ENCODE measurements at places on chromosomes 7 and 10.

GRCh38 chr10:45612741-45613140 lies 59.8 kb downstream of the ZFAND4 start:
- DNase-seq, result no peak

DNA sequence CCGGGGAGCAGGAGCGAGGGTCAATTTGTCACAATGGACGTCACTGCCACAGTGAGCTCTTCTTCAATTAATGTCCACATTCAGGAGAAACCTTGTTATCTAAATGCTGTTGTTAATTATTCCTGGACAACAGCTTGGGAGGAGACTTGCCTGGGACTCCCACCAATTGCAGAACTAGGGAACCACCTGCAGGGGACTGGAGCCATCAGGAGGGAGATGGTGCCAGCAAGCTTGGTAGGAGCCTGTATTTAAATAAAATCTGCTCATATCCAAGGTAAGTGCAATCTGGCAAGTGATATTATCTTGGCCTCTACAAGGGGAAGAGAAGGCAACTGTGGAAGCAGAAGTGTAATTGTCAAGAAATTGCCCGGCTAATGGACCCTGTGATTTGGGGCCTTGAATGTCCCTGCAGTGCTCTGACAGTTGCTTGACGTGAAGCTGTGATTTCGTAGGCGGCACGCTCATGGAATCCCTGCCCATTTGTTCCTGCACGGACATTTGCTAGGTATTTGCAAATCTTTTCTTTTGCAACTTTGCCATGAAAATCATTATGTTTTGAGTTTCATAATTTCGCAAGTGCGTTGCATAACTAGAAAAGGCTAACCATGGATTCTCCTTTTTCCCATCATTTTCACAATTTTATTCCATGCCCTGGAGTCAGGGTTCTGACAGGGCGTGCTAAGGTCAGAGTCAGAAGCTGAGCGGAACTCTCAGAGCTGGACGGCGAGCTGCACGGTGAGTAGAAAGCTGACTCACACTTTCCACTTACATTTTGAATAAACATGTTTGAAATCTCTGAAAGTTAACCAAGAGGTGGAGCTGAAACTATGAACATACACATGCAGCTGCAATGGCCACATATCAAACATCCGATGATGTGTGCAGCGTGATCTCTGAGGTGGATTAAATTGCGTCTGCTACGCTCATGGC lies 84.9 kb upstream of the TCERG1L start:
- no peak for DNase-seq

- no peak for DNase-seq
Observed at GRCh38 chr7:2645274-2645868, 13.6 kb downstream of the TTYH3 start.

GRCh38 chr7:93228302-93228701 lies 2.0 kb upstream of the HEPACAM2 start:
- no peak for DNase-seq

- DNase-seq, result no peak
Observed at GRCh38 chr7:28136885-28137284, 43.7 kb downstream of the JAZF1 start.

GRCh38 chr7:38694326-38694725 lies 63.2 kb upstream of the AMPH start:
- DNase-seq, result no peak

GRCh38 chr7:55044791-55045190 lies 26.0 kb downstream of the EGFR start:
- no peak for DNase-seq

DNA sequence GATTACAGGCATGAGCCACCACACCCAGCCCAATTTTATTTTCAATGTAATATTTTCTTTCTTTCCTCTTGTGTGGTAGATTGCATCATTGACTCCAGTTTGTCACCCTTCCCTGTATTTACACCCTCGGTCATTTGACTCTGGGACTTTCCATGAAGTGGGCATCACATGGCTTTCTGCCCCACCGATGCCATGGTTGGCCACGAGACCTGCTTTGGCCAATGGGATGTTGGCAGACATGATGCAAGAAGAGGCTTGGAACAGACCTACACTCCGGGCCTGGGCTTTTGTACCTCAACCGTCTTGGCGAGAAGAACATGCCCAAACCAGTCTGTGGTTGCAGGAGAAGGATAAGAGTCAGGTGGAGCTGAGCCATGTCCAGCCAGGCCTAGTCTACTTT lies 38.8 kb upstream of the CACUL1 start:
- DNase-seq, result no peak

- no peak for DNase-seq
Observed at GRCh38 chr7:156438011-156438410, 202.6 kb upstream of the RNF32 start.

DNA sequence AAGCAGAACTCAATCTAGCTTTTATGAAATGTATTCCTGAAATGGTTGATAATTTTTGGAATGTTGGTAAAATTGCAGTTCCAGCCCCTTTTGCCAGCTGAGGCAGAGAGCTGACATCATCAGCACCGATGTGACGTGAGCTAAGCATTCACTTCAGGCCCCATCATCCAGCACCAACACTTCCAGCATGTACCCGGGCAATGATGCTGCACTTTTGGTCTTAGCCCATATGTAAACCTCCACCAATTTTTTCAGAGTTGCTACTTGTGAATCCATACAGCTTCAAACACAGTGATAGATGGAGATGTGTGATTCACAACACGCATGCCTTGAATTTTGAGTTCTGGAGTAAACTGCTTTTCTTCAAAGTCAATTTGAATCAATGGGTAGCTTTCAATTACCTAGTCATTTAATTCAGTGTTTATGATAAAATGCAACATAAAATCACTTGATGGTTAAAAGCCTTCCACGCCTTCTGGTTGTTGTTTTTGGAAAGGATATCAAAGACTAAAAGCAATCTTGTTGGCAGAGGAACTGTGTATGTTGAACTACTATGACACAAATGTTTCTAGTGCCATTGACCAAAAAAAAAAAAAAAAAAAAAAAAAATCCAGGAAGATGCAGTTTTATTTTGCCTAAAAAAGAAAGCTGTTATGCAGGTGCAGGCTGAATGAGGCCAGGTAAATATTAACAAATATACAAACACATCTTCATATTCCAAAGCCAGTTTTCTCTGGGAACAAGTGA lies 73.9 kb downstream of the NRP1 start:
- no peak for DNase-seq

GRCh38 chr10:12707461-12708185 lies 293.9 kb downstream of the CCDC3 start:
- DNase-seq, result no peak

DNA sequence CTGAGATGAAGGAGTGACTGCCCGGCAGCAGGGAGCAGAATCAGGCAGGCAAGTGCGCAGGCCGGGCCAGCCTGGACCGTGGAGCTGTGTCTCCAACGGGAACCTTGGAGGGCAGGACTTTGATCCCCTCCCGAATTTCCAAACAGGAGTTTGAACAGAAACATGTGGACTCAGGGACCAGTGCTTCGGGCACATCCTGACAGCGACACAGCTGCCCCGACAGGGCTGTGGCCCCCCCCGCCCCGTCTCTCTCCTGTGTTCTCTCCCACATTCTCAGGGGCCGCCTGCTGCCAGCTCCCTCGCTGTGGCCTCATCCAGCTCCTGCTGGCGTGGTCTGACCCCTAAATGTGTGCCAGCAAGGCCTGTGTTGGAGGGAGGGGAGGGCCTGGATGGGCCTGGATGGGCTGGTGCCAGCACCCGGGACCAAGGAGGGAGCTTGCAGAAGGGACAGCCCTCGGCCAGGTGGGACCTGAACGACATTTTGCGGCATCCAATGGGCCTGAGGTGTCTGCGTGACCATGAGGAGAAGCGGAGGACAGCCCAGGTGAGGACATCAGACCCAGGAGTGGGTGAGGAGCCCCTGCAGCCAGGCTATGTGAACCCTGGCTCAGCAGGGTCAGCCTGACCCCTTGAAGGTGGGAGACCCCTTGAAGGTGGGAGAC lies 222.9 kb downstream of the DNAJB6 start:
- DNase-seq, result no peak

GRCh38 chr7:157669768-157670351 lies 333.1 kb downstream of the DNAJB6 start:
- no peak for DNase-seq

DNA sequence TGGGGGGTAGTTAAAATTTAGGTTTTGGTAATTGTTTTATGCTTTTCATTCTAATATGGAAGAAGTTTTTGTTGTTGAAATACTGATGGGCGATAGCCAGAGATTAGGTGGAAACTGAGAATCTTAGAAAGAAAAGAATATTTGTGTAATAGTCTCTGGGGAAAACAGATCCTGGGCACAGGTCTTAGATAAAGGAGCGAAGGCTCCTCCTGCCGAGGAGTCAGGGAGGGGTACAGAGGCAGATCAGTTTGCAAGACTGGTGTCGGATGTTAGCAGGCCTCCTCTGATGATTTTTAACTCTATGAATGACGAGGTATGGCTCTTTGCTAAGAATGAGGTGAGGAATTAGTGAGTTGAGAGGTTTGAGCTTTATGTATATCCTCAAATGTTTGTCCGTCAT lies 339.7 kb downstream of the HGF start:
- no peak for DNase-seq

DNA sequence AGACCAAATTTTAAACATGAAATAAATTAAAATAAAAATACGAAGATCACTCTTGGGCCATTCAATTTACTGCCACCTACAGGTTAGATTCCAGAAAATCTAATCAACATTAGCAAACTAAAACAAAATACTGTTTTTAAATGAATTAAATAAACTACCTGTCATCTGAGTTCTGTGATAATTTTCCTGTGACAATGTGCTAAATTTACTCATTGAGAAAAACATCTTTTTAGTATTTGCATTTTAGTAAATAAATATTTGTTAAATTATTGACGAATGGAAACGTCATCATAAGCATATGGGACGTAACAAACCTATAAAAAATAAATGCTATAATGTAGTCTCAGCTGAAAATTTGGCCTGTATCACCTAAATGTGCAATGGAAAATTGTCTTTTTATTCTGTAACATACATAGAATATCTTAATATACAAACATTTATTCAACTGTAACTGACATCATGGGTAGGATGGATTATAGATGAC lies 72.1 kb downstream of the ITGB8 start:
- no peak for DNase-seq

DNA sequence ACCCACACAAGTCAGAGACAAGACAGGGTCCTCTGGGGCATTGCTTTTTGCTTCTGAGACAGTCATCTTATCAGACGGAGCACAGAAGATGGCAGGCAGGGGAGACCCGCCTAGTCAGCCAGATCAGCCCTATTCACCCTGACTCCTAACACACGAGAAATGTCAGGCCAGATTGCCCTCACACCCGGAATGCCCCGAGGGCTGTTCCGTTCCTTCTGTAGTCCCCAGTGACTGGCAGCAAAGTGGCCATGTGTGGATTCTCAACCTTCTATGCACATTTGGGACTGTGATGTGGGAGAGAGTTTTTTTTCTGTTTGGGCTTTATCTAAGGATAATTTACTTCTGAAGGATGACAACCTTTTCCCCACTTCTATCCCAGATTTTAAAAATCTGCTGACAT lies 35.5 kb upstream of the TBX20 start:
- DNase-seq, result no peak

- DNase-seq, result no peak
Observed at GRCh38 chr10:98613446-98613845, 166.7 kb upstream of the HPS1 start.

DNA sequence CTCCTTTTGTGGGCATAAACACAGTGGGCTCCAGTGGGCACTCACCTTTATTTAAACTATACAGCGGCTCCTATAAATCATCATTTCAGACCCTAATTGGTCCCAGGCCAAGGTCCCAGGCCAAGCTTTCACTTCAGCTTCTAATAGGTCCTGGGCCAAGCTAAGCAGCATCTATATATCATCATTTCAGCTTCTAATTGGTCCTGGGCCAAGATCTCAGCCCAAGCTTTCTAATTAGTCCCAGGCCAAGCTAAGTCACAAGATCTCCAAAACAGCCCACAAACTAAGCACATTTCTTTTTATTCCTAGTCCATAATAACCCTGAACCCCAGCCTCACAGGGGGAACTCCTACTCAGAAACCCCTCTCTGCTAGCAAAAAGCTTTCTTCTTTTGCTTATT lies 47.1 kb downstream of the ZNF680 start:
- DNase-seq, result no peak

Data from substantia nigra (tissue), 51 donors.